Hippocampal formation (tissue), 2 donors: ENCODE measurements at places on chromosomes 4 and X.

DNA sequence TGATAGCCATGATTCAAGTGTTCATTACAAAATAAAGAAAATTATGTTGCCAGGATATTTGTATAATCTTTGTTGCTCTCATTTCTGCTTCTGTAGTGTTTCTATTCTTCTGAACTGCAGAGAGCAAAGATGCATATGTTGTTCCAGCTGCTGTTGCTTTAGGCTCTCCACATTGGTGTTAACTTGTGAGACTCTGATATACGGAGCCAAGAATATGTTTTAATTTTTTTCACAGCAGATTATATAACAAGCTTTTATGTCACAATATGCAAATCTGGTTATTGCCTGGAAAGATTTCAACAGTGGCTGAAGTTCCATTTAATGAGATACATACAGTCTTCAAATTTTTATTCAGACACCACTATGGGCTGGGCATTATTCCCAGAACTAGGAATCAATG, 655.0 kb downstream of the GRXCR1 start:
- peak; percentile 24 for DNase-seq

DNA sequence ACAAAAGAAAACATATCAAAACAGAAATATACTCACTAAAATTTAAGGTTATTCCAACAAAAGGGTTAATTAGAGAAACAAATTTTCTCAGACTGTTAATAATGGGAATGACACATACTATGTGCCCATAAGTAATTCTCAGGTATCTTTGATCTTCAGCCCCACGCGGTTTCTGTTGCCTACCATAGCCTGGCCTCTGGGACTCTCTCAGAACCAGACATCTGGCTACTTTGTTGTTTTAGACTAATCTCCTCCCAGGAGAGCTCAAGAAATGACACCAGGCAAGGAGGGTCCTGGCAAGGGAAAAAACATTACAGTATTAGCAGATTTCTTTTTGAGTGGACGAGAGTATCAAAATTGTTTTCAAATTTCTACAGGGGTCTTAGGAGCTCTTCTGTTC, 43.7 kb downstream of the SLC10A7 start:
- DNase-seq = no peak

GRCh38 chr4:140154572-140154891, 548 bp upstream of the MAML3 start:
- no peak for DNase-seq

GRCh38 chr4:183038436-183038835, 60.6 kb upstream of the WWC2 start:
- DNase-seq = no peak

GRCh38 chrX:65587616-65588526, 53.3 kb upstream of the LAS1L start:
- peak; percentile 1 for DNase-seq

DNA sequence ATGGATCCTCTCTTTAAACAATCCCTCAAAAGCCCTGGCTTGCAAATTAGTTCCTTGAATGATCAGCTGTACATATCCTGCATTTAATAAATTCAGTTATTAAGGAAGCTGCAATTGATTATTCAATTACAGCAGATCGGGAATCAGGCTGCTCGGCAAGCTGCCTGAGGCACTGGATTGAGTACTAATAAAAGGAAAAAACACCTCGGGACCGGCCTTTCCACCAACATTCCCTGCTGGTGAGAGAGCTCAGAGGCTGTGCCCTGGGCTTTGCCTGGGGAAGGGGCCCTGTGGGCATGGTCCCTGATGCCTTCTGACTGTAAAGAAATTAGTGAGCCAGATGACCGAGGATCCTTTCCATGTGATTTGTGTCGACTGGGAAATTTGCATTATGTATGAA, 69.2 kb downstream of the SORCS2 start:
- no peak for DNase-seq
